Activated naive CD4-positive, alpha-beta T cell treated with anti-CD3 and anti-CD28 coated beads, Interleukin-2, amount 50 U/mL, for 16 hours (primary cell): ENCODE measurements at places on chromosomes 13 and 19.

DNA sequence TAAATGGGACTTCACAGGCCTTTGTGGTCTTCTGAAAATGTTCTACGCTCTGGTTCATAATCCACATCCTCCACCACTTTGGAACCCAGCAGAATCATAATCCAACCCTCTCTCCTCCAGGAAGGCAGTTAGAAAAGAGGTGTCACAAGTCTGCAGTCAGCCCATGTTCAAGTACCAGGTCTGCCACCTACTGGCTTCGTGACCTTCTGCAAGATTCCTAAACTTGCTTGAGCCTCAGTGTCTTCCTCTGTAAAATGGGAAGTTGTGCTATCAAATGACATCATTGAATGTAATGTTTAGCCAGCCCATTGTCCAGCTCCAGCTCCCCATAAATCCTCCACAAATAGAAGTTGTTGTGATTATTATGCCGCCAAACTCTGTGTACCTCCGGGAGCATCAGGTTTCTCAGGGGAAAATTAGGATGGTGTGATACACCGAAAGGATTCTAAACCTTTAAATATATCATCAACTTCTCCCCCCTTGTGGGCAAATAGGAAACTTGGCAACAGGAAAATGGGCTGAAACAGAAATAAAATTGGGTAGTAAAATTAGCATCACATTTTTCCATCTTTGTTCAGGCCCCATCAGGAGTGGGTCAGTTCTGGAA is 109.7 kb downstream of the NUFIP1 start:
- DNase-seq, result no peak

DNA sequence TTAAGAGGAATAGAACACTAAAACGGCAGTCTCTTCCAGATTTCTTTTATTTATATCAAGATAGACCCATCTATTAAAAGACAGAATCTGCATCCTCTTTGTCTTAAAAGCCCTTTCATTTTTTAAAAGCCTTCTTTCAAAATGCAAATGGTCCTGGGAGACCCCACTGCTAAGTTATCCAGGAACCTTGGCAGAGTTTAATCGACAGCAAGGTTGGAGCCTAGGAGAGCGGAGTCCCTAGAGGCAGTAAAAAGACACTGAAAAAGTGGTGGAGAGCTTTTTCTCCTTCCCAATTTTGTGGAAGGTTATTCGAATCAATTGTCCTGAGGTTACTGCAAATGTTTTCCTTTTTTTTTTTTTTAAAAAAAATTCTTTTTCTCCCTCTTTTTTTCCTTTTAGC is 294.7 kb downstream of the NALCN start:
- DNase-seq, result no peak

DNA sequence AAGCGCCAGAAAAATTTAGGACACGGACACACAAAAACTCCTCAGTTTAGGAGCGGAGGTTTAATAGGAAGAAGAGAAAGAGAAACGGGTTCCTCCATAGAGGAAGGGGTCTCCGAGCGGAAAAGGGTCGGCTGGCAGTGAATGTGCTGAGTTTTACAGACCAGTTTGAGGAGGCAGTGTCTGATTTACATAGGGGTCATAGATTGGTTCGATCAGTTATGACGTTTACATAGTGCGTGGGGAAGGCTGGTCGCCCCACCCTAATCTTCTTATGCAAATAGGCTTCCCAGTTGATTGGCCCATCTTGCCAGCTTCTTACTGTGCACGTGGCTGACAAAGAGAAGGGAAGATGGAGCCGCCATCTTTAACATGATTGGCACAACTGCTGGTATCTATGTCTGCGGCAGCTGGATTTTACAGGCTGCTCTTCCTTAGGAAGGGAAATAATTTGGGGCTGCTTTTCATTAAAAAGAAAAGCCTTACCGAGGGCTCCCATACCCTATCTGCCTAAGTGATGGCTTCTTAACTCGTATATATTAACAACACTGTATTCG is 1.2 kb upstream of the ZNF225 start:
- DNase-seq, result no peak

DNA sequence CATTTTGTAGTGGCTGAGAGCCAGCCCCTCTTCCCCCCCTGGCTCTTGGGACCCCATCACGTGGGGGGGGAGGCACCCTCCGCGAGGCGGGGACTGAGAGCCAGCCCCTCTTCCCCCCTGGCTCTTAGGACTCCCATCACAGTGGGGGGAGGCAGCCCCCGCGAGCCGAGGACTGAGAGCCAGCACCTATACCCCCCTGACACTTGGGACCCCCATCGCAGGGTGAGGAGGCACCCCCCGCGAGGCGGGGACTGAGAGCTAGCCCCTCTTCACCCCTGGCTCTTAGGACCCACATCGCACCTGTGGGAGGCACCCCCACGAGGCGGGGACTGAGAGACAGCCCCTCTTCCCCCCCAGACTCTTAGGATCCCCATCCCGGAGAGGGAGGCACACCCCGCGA is 2426.5 kb upstream of the PCDH20 start:
- DNase-seq, result no peak

DNA sequence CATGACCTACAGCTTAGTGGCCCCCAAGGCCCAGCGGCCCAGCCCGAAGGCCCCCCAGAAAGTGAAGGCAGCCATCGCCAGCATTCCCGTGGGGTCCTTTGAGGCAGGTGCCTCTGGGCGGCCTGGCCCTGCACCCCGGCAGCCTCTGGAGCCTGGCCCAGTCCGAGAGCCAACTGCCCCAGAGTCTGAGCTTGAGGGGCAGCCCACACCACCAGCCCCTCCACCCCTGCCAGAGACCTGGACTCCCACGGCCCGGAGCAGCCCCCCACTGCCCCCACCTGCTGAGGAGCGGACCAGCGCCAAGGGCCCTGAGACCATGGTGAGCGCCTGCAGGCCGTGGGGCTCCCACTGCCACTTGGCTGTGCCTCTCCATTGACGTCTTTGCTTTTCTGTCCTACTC is 9.0 kb upstream of the PRR19 start:
- no peak for DNase-seq

- peak; percentile 70 for DNase-seq
These were observed 8.0 kb downstream of the CCDC194 start for GRCh38 chr19:17385878-17386611.
